ENCODE measurements at places on chromosomes 3 and 15.

GRCh38 chr3:97148931-97149330, 334.5 kb downstream of the EPHA6 start:
- no peak for DNase-seq

DNA sequence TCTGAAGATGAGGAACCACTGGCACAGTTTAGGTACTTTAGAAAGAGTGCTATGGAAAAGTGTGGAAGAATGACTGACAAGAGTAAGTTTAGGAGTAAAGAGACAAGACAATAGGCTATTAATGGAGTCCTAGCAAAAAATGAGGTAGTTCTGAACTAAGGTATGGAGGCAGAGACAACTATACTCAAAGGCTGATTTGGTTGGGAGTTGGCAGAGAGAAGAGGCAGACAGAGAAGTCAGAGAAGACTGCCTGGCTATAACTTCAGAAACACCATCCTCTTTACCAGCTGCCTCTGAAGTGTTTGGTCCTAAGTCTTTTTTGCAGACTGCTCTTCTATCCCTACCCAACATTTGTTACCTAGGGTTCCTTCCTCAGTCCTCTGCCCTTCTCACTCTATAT, 19.2 kb downstream of the DYNC1LI1 start:
- DNase-seq, result no peak

DNA sequence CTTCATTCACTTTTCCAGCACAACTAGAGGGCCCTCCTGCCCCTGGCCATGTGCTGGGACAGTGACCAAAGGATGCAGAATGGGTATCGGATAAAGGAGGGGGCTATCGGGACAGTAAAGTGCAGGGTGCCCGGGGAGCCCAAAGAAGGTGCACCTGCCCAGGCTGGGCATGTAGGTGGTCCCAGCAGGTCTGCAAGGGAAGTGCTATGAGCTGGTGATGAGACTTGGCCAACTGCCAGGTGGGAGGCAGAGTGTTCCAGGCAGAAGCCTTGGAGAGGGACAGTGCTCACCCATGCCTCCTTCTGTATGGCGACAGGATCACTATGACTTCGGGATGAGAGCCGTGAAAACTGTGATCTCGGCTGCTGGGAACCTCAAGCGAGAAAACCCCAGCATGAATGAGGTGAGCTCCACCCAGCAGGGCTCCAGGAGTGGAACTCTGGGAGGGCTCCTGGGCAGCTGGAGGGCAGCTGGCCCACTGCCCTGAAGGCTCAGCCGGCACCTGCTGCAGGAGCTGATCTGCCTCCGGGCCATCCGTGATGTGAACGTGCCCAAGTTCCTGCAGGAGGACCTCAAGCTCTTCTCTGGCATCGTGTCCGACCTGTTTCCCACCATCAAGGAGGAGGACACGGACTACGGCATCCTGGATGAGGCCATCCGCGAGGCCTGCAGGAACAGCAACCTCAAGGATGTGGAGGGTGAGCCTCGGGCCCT, 48.4 kb downstream of the DNAH1 start:
- no peak for DNase-seq

GRCh38 chr15:40331026-40331425, 7.5 kb downstream of the INAFM2 start:
- DNase-seq, result no peak

DNA sequence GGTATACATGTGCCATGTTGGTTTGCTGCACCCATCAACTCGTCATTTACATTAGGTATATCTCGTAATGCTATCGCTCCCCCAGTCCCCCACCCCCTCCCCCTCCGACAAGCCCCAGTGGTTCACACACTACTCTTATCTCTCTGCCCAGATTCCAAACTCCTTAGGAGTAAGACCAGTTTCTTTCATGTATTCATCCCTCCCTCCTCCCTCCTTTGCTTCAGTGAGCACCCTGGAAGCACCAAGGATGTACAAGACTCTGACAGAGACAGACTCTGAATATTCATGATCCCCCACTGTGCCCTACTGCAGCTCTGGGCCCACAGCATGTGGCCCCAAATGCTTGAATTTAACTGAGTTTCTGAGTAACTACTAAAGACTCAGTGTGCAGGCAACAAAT, 113.8 kb upstream of the RAD18 start:
- DNase-seq, result no peak

GRCh38 chr15:49154359-49154758, 1.0 kb downstream of the COPS2 start:
- DNase-seq, result no peak

GRCh38 chr3:53043738-53044137, 2.1 kb downstream of the SFMBT1 start:
- DNase-seq, result no peak

DNA sequence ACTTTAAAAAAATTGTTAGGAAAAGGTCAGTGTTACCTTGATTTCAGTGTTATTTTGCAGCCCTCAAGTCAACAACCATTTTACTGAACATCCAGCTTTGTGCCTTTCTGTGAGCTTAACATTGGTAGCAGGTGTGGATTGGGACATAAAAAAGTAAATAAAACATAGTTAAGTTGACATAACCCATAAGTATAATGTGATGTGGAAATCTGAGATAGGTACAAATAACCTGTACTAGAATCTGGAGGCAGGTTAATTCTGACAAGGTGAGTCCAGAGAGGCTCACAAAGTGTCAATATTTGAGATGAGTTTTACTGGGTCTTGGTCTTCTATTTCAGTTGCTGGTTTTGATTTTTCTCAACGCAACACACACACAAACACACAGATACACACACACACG, 151.3 kb downstream of the LPP start:
- no peak for DNase-seq

DNA sequence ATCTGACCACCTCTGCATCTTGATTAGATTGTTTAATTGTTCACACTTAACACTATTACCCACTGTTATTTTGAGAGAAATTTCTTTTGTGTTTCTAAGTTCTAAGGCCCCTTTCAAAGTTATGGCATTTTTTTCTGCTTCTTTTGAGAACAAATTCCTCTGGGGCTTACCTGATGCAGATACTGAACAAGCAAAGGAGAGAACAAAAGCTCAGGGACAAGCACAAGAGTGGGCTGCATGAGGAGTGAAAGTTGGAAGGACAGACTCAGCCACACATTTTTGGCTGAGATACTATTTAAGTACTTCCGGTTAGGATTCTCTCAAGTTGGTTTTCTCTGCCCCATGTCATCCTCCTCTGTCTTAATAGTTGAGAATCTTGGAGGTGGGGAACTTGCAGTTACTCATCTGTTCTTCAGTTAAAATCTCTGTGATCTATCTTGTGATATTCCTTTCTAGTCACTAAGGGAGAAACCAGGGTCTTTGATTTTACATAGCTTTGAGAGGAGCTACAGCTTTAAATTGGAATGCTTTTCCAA, 54.7 kb downstream of the CMTM6 start:
- DNase-seq, result no peak

DNA sequence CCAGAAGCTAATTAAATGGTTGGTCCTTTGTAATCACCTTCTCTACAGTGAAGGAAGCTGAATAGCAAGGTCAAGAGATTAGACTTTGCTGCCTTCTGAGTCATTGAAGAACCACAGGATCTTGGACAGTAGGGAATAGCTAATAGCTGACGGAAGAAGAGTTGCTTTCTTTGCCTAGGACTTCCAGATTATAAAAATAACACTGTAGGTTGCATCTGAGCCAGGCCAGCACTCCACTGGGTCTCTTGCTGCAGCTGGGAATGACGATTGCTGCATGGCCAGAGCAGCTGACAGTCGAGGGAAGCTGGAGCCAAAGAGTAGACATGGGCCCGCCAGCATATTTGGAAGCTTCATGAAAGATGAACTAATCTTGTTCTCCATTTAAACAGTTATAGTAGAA, 81.5 kb upstream of the KCNMB2 start:
- DNase-seq, result no peak

GRCh38 chr15:72168808-72169190, 28.8 kb downstream of the GRAMD2A start:
- DNase-seq, result no peak

- DNase-seq, result no peak
Observed at GRCh38 chr3:53495146-53495519, 722 bp downstream of the CACNA1D start.

DNA sequence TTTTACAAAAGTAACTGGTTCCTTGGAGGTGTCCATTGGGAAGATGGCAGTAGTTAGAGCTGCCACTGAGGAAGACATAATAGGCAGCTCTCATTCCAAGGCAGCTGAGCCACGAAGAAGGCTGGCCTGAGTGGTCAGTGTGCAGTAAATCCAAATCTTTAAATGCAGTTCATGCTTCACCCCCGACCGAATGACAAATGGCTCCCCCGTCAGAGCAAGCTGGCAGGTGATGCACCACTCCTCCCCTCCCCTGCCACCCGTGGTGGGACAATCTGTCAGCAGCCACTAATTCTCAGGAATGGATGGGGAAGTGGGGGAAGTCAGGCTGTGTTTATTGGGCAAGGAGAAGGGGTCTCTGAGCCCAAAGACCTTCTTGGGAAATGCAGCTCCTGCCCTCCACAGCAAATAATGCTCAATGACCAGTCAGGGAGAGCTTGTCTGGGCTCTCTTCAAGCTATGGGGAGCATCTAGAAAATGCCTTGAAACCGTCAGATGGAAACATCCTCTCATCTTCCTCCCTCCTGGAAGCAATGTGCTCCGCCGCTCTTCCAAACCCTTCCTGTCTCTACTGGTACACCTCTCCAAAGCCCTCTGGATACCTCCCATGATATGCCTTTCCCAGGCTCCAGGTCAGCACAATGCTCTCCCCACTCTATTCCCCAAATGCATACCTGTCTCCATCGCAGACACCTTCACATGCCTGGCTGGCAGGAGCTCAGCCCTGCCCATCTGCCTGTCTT, 65.4 kb downstream of the LIPC start:
- no peak for DNase-seq

DNA sequence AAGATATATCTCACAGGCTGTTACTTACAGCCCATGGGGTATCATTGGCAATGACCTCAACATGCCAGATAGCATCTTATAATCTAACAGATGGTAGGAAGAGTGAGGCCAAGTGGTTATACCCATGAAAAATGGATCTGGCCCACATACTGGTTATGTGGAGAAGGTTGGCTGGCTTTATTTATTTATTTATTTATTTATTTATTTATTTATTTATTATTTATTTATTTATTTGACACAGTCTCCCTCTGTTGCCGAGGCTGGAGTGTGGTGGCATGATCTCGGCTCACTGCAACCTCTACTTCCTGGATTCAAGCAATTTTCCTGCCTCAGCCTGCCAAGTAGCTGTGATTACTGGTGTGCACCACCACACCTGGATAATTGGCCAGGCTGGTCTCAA, 11.6 kb downstream of the FBXO40 start:
- no peak for DNase-seq

- no peak for DNase-seq
Observed at GRCh38 chr3:67028001-67028784, 30.1 kb downstream of the KBTBD8 start.

- no peak for DNase-seq
Observed at GRCh38 chr15:28881170-28881569, 4.6 kb upstream of the APBA2 start.

- DNase-seq, result no peak
Observed at GRCh38 chr3:122974764-122975162, 52.8 kb downstream of the SEMA5B start.

DNA sequence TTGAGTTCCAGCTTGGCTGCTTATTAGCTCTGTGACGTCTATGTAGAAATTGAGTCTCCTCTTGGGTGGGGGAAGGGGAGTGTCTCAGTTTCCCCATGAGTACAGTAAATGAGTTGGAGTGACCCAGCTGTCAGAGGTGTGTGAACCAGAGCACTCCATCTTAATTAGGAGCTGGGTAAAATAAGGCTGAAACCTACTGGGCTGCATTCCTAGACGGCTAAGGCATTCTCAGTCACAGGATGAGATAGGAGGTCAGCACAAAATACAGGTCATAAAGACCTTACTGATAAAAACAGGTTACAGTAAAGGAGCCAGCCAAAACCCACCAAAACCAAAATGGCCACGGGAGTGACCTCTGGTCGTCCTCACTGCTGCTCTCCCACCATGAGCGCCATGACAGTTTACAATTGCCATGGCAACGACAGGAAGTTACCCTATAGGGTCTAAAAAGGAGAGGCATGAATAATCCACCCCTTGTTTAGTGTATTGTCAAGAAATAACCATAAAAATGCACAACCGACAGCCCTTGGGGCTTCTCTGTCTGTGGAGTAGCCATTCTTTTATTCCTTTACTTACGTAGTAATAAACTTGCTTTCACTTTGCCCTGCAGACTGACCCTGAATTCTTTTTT, 222.4 kb downstream of the CACNA2D3 start:
- DNase-seq, result no peak

GRCh38 chr3:1499694-1500093, 406.9 kb downstream of the CNTN6 start:
- no peak for DNase-seq

- no peak for DNase-seq
Observed at GRCh38 chr3:78029775-78030174, 989.9 kb downstream of the ROBO2 start.

- DNase-seq, result no peak
Observed at GRCh38 chr3:36743826-36744225, 20.5 kb downstream of the DCLK3 start.

GRCh38 chr3:66809595-66809958, 188.5 kb upstream of the KBTBD8 start:
- DNase-seq, result no peak

- DNase-seq, result no peak
Observed at GRCh38 chr3:197454014-197454413, 101.8 kb downstream of the BDH1 start.

DNA sequence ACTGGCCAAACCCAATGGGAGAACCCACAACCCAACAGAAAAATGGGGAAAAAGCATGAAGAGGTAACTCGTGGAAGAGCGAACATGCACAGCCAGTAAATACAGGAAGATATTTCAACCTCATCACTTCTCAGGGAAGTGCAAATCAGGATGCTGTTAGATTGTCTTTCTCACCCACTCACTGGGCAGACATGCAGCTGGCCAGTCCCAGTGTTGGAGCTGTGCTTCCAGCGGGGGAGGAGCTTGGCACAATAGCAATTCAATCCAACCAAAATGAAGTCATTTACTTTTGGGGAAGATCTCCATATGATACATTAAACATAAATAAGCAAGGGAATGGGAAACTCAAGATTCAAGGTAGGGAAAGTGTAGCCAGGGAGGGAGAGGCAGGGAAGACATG, 12.1 kb downstream of the WNT7A start:
- no peak for DNase-seq

DNA sequence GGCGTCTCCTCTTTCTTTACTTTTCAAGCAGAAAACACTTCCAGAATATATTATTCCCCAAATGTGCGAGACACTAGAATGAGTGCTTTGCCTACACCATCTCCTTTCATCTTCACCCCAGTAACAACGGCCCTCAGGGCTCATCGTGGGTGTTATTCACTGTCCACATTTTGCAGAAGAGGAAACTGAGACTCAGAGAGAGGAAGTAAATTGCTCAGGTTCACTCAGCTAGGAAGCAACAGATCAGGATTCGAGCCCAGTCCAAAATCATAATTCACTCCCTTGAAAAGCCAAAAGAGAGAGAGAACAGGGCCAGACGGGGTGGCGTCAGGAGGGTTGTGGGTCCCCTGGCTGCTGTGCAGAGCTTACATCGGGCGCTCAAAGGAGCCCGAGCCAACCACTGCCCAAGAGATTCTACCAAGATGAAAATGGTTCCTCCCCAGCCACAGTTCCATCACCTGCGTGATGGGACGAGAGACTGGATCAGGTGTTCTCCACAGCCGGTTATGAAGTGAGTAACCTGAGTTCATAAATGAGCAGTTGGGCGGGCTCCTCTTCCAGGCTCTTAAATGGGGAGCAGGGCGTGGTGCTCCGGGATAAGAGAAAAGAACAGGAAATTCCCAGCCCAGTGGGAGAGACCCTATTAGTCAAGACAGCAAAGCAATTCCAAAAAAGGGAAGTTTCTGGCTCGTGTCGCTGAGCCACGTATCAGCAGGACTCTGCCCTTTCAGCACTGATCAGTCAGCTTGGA, 48.6 kb upstream of the FLNB start:
- no peak for DNase-seq
